Umbilical cord (tissue), 2 donors: ENCODE measurements at places on chromosomes 2 and 18.

- DNase-seq = no peak
These were observed 94.7 kb upstream of the FAM136A start for GRCh38 chr2:70396612-70397011.

DNA sequence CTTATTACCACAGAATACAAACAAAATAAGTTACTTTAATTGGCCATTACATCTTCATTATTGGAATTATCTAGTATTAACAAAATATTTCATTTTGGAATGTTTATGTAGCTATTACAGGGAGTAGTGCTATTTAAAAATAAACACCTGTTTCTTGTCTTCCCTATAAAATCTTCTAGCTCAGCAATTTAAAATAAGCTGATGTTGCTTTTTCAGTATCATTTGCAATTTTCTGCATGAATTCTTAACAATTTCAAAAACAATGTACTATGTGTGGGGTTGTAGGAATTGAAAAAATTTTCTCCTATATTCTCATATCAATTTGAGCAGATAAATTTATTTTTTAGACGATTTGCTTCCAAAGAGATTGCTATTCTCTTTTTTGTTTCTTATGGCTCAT, 1251.3 kb upstream of the CRIM1 start:
- DNase-seq = no peak

DNA sequence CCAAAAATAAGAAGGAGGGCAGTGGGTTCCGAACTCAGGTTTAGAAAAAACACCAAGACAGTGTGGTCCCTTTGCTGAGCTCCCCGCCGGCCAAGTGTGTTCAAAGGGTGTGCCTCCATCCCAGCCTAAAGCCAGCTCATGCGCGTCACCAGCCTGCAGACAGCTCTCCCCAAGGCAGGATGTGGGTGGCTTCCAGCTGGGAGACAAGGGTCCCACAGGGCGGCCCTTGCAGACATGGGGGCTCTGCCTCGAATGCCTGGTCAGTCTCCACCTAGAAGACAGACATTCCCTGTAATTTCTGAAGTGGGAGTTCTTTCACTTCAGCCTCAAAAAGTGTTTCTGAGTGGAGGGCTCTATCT, 135.8 kb upstream of the GPC1 start:
- no peak for DNase-seq

DNA sequence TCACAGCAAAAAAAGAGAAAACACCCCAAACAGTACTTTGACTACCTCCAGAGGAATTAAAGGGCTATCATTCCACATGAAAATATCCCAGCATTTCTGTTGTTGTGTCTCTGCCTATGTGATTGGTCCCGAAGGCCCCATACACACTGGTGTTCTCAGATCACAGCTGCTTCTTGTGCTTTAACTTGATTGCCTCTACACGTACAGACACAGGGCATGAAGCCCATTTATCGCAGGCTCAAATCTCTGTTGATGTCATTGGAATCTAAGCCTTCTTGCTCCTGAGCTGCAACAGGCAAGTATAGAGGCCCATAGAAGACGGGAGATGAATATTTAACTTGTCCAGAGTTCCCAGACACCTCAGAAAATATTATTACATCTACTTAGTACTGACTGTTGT, 405.2 kb downstream of the NCKAP5 start:
- DNase-seq = peak; percentile 88

- DNase-seq = peak; percentile 66
These were observed 189.5 kb downstream of the TFCP2L1 start for GRCh38 chr2:121095257-121096080.
